Vagina (tissue), 2 donors: ENCODE measurements at places on chromosomes 2 and 18. TPM values are rescaled to one million over a fixed set of nuclear protein-coding genes. Genes with fewer than 3 reads are reported as not detected.

DNA sequence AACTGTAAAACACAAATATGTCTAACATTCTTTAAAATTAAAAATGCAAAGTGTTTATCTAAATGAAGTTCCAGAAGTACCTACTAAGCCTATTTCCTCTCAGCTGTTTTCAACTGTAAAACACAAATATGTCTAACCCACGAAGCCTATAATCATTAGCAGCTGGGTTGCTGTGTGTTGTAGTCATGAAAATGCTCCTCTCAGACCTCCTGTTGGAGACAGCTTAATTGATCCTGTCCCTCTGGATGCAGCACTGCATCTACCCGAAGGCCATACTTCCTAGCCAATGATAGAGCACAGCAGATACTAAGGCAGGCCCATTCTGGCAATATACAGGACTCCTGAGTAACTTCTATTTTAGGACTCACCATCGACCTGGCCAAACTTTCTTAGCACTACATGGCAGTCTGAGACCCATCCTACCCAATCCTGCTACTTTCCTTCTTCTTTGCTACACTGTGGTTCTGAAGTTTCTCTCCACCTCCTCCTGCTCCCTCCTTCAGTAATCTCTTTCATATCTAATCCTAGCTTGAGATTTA is 92.5 kb upstream of the RBBP8 start:
- no peak for DNase-seq

- DNase-seq: no peak
Observed at GRCh38 chr2:191835539-191836350, 11.1 kb downstream of the CAVIN2 start.

DNA sequence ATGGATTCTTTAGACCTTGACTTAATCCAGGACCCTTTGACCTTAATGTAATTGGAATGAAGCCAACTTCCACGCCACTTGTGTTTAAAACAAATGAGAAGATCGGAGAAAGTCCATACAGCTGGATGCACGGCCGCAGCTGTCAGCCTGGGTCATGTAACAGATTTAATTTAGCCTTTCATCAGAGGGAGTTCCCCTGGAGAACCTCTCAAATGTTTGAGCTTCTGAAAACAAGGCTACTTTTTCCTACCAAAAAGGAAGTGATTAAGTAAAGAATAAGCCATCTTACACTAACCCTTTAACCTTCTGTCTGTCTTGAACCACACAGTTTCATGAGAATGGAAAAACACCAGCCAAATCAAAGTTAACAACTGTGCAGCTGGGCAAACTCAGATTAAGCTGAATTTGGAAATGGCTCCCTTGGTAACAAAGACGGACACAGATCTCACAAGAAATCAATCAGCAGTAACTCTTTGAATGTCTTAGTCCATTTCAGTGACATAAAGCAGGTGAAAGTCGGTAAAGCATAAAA is 103.6 kb downstream of the DOCK10 start:
- DNase-seq: no peak

DNA sequence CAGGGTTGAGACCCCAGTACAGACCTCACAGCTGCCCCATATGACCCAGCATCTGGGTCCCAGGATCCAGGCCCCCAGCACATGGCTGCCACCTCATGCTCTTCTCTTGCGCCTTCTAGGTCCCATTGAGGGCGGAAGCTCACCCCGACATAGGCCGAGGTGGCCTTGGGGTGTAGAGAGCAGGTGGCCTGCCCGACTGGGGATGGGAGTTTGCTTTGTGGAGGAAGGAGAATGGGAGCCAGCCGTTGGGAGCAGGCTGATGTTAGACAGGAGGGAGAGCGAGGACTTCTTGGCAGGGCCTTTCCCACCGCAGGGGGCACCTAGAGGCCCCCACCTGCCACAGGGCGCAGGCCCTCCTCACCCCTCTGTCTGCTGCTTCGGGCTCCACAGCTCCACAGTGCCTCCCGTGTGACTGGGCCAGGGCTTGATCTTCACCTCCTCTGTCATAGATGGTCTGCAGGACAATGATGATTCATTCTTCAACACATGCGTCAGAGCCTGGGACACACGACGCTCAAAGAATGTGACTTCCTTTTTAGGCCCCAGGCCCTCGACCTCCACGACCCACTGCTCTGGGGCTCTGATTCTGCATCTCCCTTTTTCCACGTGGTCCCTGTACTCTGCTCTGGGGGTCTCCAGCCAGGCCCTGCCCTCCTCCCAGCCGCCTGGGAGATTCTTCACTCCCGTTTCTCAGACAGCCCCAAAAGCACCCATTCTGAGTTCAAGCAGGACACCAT is 86.6 kb upstream of the ODC1 start:
- DNase-seq: no peak

GRCh38 chr2:217521820-217522219 is 481.0 kb downstream of the TNS1 start:
- DNase-seq: no peak

- DNase-seq: no peak
Observed at GRCh38 chr2:67479261-67479660, 82.1 kb downstream of the ETAA1 start.

- DNase-seq: no peak
Observed at GRCh38 chr2:138827426-138828054, 47.4 kb upstream of the NXPH2 start.

- DNase-seq: no peak
Observed at GRCh38 chr2:151843691-151844061, 15.5 kb upstream of the ARL5A start.

DNA sequence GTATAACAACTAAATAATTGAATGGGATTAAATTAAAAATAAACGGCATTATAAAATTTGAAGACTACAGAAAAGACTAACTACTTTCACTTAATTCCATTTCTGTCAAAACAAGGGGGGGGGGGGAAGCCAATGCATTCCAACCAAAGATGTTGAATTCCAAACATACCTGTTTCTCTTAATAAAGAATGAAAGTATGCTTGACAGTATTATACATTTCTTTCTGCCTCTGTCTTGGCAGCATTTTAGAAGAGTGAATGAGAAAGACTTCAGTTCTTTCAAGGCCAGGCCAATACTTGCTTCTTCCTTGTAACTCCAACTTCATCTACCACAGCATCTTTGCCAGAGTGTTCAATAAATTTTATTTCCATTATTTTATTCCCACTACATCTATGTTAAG is 65.9 kb downstream of the PDE11A start:
- DNase-seq: no peak

DNA sequence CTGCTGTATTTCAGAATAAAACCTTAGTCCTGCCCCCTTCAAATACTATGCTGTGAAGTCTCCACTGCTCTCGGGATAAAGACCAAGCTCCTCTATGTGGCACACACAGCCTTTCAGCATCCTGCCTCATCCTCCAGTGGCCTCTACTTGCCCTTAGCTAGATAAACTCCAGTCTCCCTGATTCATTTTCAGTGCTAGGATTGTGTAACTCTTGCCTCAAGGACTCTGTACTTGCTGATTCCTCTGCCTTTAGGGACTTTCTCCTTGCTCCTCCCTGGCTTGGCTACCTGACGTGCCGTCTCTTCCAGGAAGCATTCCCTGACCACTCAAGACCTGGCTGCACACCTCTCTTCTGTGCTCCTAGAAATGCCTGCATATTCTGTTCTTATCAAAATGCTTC is 416.7 kb downstream of the MTX2 start:
- no peak for DNase-seq

DNA sequence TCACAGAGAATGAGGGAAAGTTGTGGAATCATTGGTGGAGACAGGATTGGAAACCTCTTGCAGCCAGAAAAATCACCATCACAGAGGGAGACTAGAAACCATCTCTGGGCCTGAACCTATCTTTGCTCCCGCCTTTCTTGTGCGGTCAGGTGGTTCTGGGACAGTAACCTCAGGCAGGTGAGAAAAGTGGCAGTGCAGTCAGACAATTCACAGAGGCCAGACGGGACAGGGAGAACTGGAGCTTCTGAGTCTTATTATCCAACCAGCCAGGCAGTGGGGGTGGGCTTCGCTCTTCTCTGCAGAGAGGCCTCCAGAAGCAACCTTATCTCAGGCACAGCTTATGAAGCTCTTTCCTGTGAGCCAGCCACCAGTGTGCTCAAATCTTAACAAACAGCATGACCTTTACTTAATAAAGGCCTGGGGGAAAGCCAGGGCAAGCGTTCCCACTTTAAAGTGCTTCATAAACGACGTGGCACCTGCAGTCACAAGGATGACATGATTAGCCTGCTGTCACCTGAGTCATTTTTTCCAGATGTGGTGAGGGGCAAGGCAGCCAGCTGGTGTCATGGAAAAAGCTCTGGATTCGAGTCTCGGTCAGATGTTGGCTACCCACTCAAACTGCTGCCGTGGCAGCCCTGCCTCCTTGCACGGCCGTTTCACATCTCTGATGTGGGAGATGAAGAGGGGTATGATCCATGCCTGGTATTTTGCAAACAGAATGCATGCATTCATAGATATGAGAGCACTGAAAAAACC is 109.7 kb downstream of the B3GNT2 start:
- no peak for DNase-seq

GRCh38 chr2:193240752-193241151 is 1046.0 kb upstream of the TMEFF2 start:
- DNase-seq: no peak

DNA sequence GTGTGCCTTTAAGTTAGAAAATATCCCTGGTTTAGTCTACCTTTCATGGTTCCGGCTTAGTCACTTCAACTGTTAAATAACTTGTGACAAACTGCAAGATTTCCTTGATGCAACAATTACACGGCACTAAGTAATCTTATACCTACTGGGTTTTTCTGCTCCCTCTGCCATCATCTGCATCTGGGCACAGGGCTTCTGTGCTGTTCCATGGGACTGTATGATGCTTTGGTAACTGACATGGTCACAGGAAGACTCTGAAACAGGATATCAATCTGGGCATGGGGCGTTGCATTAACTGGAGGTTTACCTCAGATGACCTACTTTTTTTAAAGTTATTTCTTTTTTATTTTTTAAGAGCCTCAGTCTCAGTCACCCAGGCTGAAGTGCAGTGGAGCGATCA is 365.4 kb downstream of the SS18 start:
- DNase-seq: no peak

- DNase-seq: peak; percentile 81
Observed at GRCh38 chr2:128446049-128446873, 127.6 kb upstream of the HS6ST1 start.

GRCh38 chr2:143468341-143468888 is 339.2 kb downstream of the ARHGAP15 start:
- DNase-seq: no peak

GRCh38 chr2:241081643-241082340 is 20.3 kb downstream of the MTERF4 start:
- no peak for DNase-seq

- DNase-seq: no peak
Observed at GRCh38 chr2:195659114-195659513, 2.1 kb downstream of the SLC39A10 start.

GRCh38 chr18:26468931-26469340 is 79.4 kb downstream of the KCTD1 start:
- no peak for DNase-seq

- DNase-seq: no peak
Observed at GRCh38 chr2:84393829-84394228, 65.3 kb downstream of the SUCLG1 start.

Gene PRKAG3
- total RNA-seq: not detected

Gene ABCG8
- total RNA-seq: not detected

Gene TMEM163
- total RNA-seq: not detected

Gene SLC16A14
- 9.8 TPM for total RNA-seq

Gene TAF4B
- total RNA-seq: 16.0 TPM

Gene AQP12A
- total RNA-seq: not detected
